ENCODE measurements at places on chromosomes 16 and 17.

GRCh38 chr17:44688675-44689476 is 700 bp downstream of the CCDC43 start:
- no peak for DNase-seq

DNA sequence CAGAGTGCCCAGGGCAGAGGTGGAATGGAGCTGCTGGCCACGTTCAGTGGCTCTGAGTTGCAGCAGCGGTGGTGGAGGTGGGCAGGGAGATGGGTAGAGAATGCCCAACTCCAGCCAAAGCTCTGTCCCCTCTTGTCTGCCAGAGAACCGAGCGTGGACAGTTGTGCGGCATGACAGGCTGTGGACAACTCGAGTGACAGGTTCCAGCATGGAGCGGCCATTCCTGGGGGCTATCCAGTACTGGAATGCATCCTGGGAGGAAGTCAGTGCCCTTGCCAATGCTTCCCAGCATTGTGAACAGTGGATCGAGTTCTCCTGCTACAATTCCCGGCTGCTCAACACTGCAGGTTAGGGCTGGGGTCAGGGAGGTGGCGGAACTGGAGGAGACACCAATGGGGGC is 8.3 kb downstream of the CNTNAP1 start:
- DNase-seq: no peak

- DNase-seq: no peak
Observed at GRCh38 chr17:17515934-17516930, 20.0 kb upstream of the RASD1 start.

DNA sequence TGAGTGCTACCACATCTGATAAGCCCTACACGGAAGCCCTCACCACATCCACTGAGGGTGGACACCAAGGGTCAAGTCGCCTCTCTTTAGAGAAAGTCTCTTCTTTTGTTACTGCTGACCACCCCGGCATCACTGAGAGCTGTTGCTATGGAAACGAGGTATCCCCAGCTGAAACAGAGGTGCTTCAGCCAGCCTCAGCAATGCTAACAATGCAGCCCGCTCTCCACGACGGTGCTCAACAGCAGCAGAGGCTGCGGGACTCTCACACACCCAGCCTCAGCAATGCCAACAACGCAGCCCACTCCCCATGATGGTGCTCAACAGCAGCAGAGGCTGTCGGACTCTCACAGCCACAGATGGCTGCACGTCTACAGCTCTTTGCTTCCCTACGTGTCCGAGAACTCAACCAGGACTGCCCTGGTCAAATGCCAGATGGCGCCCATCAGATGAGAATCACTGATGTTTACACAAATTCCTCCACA is 41.4 kb downstream of the VPS53 start:
- DNase-seq: no peak

- no peak for DNase-seq
Observed at GRCh38 chr17:73546114-73546513, 98.1 kb downstream of the SDK2 start.

- DNase-seq: no peak
Observed at GRCh38 chr16:10652730-10653590, 41.8 kb downstream of the TEKT5 start.

DNA sequence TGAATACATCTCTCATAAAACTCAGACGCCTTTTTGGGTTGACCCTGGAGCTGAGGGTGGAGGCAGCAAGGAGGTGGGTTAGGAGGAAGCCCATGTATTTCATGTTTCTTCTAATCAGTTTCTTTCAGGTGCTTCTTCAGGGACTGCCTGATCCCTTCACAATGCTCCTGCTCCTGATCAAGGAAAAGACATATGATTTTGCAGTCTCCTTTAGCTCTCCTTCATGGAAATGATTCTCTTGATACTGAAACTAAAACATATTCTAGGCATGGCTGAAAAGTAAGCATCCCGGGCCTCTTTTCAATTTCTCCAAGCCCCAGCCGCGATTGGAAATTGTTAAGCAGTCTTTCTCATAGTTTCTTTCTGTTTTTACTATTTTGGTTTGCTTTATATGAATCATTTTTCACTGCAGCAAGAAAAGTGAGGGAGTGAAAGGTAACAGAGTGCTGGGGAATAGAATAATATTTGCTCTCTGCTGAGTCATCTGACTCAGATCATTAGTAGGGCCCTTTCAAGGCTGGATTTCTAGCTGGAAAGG is 730.7 kb downstream of the CDH11 start:
- DNase-seq: no peak

DNA sequence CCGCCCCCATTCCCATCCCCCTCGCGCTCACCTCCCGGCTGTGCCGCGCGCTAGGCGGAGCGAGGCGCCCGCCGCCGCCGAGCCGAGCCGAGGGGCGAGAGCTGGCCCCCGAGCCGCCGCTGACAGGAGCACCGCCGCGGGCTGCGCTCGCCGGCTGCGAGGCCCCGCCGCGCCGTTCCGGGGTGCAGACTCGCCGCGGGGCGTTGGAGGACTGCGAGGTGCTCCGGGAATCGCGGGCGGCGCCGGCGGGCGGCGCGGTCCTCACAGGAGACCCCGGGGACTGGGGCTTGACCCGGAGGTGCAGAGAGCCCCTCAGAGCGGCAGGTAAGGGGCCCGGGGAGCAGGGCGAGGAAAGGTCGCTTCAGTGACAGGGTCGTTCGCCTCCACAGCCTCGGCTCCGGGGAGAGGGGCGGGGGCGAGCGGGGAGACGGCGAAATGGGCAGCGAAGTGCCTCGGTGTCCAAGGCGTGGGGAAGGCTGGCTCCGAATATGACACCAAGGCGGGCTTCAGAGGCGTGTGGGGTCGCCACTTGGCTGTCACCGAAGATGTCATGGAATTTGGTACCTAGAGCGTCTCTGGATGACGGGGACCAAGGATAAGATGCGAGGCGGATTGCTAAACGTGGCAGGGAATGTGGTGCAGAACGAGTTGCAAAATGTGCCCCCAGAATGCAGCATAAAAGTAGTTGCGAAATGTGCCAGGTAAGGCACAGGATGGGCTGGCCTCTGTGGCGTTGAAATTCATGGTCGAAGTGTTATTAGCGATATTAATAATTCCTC is 580 bp downstream of the TANC2 start:
- DNase-seq: peak; percentile 50

- DNase-seq: no peak
Observed at GRCh38 chr16:89034971-89035668, 58.1 kb upstream of the CBFA2T3 start.

- DNase-seq: no peak
Observed at GRCh38 chr17:67637901-67638641, 79.7 kb upstream of the NOL11 start.
